GM13977 (cell line): ENCODE measurements at places on chromosomes 5 and 9.

- no peak for DNase-seq
Observed at GRCh38 chr5:9059920-9060691, 485.8 kb downstream of the SEMA5A start.

- DNase-seq: no peak
Observed at GRCh38 chr9:99265691-99266090, 43.6 kb downstream of the SEC61B start.

- DNase-seq: no peak
Observed at GRCh38 chr9:118554987-118555386, 814.2 kb downstream of the BRINP1 start.

DNA sequence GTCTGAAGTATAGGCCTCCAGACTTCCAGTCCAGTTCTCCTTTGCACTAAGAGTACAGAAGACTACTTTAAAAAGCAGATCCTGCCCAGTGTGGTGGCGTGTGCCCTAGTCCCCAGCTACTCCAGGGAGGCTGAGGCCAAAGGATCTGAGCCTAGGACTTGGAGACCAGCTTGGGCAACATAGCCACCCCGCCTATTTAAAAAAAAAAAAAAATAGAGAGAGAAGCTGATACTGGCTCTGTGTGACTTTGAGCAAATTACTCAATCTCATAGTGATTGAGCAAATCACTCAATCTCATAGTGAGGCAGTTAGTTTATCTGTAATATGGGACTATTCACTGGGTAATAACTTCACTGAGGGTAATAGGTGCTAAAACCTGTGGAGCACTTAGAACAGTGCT, 43.6 kb upstream of the KDM4C start:
- peak; percentile 2 for DNase-seq

GRCh38 chr5:116395226-116395625, 179.4 kb downstream of the SEMA6A start:
- DNase-seq: no peak

- DNase-seq: no peak
Observed at GRCh38 chr5:128965011-128965637, at the start of gene SLC27A6. TSS of gene SLC27A6 (plus strand) at chr5:128965488. CDS start at chr5:128966138, 650 bp downstream.
